ENCODE measurements at places on chromosomes 11 and 22.

GRCh38 chr22:24707470-24707801 lies 67.1 kb downstream of the PIWIL3 start:
- DNase-seq, result no peak

GRCh38 chr11:43955381-43956118 lies 13.1 kb downstream of the C11orf96 start:
- DNase-seq, result no peak

DNA sequence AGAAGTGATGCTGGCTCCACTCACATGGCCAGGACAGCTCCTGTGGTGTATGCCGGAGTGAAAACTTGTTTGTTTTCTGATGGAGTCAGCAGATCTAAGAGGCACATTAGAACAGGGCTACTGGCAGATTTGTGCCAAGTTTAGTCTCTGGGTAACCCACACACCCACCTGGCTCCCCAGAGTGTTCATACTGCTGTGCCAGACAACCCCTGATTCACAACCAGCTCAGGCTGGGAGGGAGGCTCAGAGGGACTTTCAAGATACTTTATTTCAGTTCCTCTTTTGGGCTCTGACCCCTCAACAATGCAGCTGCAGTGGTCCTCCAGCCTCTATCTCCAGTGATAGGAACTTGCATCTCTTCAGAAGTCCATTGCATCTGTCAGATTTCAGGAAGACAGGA lies 8.5 kb downstream of the NTM start:
- no peak for DNase-seq

- DNase-seq, result no peak
These were observed 44.9 kb downstream of the CD82 start for GRCh38 chr11:44610186-44610955.

DNA sequence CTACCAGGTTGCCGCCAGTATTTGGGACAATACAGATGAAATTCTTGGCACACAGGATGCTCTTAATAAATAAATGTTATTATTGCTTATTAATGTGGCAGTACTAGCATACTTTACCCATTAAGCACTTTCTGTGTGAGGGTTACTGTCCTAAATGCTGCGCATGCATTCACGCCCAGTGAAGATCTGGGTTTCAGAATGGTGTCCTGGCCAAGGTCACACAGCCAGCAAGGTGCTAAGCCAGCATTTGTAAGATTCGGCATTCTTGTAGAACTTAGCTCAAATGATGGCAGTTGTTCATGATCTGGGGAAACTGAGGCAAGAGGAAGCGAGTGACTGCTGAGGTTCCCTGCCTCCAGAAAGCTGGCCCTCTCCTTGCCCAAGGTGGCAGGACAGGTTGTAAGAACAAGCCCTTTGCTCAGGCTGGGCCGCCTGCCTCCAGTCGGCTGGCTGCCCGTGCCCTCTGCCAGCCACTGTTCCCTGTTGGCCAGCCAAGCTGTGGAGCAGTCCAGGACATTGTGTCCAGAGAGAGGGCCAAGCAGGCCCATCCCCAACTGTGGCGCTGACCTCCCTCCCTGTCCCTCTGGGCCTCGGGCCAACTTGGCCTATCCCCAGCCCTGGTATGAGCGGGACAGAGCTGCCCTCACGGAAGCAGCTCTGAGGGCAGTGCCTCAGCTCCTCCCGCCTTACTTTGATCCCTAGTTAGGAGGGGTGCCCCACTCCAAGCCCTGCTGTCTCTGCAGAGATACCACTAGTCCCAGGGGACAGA lies 28.8 kb downstream of the TOB2 start:
- no peak for DNase-seq

DNA sequence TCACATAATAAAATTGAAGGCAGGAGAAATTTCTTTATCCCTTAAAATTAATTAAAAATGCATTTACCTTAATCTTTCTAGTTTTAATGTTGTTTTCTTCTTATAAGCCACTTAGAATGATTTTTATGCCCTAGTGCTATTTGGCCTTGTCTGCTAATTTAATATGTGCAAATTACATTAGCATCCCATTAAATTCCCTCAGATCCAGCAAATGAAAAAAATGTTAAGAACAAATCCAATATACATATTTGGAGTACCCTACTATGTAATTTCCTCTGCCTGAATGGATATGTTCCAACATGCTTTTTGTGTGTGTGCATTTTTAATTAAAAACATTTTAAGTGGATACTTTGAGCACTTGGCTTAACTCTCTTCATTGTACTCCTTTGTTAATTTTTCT lies 56.9 kb downstream of the TNRC6B start:
- DNase-seq, result no peak

GRCh38 chr11:55658608-55659007 lies 3.4 kb upstream of the OR4C6 start:
- no peak for DNase-seq

DNA sequence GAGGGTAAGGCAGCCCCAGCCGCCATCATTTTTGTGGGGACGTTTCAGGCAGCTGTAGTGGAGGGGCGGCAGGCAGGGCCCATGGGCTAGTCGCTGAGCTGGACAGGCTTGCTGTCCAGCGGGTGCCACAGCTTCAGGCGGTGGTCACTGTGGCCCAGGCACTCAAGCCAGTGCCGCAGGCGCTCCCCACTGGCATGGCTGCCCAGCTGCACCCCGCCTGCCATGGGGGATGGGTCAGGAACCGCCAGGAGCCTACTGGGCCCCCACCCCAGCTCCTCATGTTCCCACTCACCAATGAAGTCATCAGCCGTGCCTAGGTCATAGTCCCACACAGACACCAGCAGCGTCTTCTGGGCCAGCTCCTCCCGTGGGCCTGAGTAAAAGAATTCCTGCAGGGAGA lies 6.0 kb downstream of the NDUFV1 start:
- DNase-seq, result no peak

DNA sequence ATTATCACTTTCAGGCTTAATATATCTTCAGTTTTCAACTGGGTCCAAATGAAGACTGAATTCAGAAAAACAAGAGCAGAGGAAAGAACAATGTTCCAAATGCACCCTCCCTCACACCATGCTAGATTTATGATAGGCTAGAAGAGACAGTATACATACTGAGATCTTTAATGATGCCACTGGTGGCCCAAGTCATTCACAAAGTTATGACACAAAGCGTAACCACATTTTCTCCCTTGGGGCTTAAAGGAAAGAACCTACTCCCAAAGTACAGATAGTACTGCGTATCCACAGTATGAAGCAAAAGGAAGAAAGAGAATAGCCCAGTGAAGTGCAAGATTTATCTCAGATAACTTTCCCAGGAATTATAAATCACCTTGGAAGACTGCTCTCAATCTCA lies 10.9 kb upstream of the SOX6 start:
- peak; percentile 2 for DNase-seq
